ENCODE measurements at places on chromosomes 6 and 20.

- no peak for DNase-seq
These were observed 65.0 kb upstream of the IFNGR1 start for GRCh38 chr6:137283940-137284810.

DNA sequence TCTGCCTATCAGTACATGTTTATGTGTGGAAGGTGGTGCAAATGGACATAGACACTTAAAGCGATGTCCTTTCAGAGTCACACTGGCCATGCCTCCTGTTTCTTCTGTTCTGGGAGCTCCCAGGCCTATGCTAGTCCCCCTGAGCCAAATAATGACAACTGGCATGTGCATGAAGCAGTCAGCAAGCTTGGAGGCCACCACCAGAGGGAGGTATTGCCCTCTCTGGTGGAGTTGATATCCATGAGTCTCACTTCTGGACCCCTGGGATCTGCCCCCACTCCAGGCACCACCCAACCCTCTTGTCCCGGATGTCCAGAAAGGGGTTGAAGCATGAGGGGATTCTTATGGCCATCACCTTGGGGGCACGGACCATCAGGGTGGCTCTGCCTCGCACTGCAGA lies 172.2 kb downstream of the AIG1 start:
- DNase-seq, result no peak

- no peak for DNase-seq
These were observed 39.8 kb upstream of the MYL9 start for GRCh38 chr20:36501367-36502006.

- DNase-seq, result no peak
These were observed 38.2 kb upstream of the FRMD1 start for GRCh38 chr6:168116975-168117899.

- DNase-seq, result no peak
These were observed 88.4 kb upstream of the CEP85L start for GRCh38 chr6:118739696-118740353.

- DNase-seq, result no peak
These were observed 20.9 kb upstream of the MCM3 start for GRCh38 chr6:52305411-52305810.

- DNase-seq, result no peak
These were observed 2.2 kb downstream of the SRC start for GRCh38 chr20:37347891-37348791.

- DNase-seq, result no peak
These were observed 121.7 kb upstream of the NXT1 start for GRCh38 chr20:23228912-23229311.

DNA sequence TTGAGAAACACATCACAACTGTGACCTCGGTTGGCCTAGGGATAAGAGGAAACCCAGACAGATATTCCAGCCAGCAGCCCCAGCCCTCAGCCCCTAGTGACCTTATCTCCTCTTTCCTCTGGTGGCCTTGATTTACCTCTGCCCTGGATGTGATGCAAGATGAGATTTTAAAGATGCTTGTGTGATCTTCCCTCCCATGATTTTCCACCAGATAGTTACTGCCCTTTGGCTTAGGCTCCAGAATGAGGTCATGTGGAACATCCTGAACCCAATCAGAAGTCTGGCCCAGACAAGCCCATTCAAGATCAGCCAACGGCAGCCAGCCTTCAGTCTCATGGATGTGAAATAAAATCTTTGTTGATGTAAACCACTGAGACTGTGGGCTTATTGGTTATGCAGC lies 104.0 kb downstream of the BANF2 start:
- no peak for DNase-seq

DNA sequence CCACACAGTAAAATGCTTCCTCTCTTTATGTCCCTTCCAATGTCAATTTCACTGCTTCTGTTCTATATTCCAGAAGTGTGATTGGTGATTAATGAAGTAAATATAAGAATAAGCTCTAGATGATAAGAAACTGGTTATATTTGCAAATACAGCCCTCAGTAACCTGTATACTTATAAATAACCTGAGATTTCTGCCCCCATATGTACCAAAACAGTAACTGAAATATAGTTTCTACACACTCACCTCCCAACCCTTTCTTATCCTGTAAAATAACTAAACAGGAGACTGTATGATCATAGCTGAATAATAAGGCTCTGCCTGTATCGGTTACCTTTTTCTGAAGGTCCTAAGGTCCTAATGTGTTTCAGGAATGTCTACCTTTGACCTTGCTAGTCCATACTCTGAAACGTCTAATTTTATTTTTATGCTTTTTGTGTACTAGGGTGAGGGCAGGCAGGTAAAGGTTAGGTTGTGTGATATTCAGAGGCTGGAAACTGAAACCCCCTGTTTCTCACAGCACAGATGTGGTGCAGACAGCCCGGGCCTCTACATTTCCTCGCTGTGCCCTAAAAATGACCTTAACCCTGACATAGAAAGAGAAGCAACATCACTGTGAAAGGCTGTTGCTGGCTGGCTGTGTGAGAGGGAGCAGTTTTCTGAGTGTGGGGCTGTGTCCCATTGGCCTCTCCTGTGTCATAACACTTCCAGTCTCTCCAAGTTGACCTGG lies 378.8 kb downstream of the CENPW start:
- no peak for DNase-seq

DNA sequence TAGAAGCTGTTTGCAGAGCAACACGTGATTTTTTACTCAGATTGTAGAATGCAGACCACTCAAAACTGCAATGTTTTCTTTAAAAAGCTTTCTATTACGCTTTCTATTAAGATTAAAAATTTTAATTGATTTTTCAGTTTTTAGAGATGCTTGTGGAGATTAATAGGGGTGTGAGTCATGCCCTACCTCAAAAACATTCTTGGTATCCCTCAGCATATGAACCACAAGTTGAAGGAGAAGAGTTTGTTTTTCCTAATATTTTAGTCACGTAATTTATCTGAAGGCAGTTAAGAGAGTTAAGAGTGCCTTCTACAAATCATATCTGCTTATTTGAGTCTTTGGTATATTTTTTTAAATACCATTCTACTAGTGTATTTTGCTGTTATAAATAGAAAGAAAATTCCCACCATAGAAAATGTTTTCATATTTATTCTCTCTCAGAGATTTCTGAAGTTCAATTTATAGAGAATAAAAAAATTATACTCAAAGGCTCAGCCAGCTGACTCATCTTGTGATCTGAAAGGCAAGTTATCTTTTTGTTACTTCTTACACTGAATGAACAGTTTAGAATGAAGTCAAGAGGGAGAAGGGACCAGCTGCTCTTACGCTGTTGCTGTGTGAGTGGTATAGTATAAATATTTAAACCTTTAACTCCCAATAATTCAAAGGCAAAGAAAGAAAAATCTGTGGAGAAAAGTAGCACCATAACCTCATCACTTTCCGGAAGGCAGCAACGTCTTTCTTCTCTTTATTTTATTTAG lies 7.6 kb downstream of the RIPOR2 start:
- no peak for DNase-seq

GRCh38 chr20:61938839-61939690 lies 126.6 kb downstream of the TAF4 start:
- DNase-seq, result no peak

GRCh38 chr6:41161851-41162552 lies 914 bp downstream of the TREM2 start:
- DNase-seq, result no peak

- no peak for DNase-seq
These were observed 232.8 kb downstream of the THBS2 start for GRCh38 chr6:169020821-169021220.

GRCh38 chr6:4632421-4632820 lies 143.8 kb upstream of the CDYL start:
- no peak for DNase-seq

GRCh38 chr6:25484900-25485299 lies 167.1 kb upstream of the SCGN start:
- no peak for DNase-seq

DNA sequence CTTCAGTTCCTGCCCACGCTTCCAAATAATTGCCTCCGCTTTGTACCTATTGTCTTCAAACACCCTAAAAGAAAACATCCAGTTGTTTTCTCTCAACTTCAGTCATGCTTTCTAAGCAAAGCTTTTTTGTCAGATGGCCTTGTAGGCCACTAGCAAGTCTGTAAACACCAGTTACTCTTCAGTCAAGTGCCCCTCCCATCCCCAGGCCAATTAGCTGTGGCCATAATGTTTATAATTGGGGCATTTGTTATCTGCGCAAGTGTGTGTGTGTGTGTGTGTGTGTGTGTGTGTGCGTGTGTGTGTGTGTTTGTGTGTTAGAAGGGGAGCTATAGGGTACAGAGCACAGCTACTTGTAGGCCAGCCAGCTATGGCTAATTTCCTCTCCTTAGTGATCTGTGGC lies 272.4 kb upstream of the MARCKS start:
- DNase-seq, result peak; percentile 45

DNA sequence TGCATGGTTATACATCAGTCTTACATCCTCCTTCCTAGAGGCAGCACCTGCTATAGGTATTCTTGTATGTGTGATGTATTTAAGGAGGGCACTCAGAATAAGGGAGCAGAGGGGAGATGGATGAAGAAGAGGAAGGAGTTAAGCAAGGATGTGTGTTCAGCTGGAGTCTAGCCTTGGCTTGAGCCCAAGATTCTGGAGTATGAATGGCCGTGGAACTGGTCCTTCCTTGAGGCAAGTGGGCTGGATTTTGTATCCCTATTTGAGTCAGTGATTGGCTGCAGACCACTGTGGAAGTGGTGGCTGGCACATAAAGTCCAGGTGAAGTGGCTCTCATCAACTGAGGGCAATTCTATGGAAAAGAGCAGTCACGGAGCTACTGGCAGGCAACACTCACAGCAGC lies 112.0 kb upstream of the RNF24 start:
- no peak for DNase-seq

GRCh38 chr6:128513878-128514277 lies 6.5 kb downstream of the PTPRK start:
- no peak for DNase-seq

GRCh38 chr6:145087034-145087433 lies 648.3 kb downstream of the EPM2A start:
- DNase-seq, result no peak

DNA sequence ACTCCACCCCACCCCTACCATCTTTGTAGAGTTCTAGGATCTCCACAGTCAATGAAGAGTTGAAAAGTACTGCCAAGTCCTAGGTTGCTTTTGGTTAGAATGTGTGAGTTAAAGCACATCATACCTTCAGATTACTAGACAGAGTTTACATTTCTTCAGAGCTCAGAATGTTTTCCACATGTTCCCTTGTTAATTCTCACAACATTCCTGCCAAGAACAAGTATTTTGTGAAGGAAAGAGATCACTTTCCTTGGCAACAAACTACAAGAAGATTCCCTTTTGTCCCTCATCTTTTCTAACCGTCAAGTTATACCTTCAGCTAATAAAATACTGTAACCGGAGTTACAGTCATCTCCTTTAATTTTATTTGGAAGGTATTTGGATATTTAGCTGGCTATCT lies 266.8 kb downstream of the ZFAND3 start:
- DNase-seq, result no peak

- no peak for DNase-seq
These were observed 137.6 kb downstream of the UST start for GRCh38 chr6:148884461-148884860.

DNA sequence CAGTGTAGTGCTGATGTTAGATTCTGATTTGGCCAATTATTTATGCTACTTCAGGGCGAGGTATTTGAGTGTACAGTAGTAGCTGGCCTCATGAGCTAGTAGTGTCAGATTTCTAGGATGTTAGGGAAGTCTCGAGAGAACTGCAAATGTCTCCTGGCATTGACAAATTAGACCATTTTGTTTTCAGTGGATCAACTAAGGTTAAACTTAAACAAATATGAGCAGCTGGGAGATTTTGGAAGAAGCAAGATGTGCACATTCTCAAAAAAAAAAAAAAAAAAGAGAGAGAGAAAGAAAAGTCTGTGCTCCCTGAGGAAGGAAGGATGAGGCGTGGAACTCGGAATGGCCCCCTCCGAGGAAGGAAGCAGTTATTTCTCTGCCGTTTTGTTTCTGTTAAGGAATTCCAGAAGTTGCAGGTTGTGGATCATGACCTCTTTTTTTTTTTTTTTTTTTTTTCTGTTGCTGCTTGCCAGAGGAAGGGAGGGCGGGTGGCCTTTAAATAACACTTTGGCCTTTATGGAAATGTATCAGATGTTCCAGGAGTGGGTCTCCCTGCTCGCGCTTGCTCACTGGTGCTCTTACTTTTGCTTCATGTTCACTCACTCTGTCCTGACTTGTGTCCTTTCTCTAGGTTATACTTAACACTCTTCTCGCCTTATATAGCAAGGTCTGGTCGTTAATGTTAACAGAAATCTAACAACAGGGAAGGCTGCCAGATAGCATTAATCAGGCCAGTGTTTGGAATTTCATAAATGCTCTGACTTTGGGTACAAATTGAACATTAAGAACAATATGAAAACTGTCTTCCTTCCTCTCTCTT lies 124.4 kb downstream of the TCP11 start:
- no peak for DNase-seq

- DNase-seq, result no peak
These were observed 157.4 kb upstream of the LAMA2 start for GRCh38 chr6:128725271-128726233.

GRCh38 chr6:169989594-169989993 lies 238.2 kb downstream of the ERMARD start:
- DNase-seq, result no peak

- no peak for DNase-seq
These were observed 22.6 kb upstream of the IL20RA start for GRCh38 chr6:137067399-137067798.

DNA sequence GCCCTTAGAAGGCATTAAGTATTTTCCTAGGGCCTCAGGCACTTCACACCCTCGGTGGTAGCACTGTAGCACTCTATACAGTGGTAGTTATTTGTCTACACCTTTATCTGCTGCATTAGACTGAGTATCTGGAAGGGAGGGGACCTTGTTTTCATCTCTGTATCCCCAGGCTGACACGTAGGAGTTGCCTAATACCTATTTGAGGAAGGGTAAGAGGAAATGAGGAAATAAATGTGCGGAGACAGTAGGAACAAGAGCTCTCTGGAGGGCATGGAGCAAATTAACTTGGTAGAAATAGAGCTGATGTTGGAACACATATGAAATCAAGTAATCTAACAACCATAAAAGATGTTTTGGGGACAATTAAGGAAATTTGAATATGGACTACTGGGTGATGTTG lies 3.9 kb downstream of the CNPY3 start:
- no peak for DNase-seq

GRCh38 chr6:69026715-69027114 lies 391.6 kb downstream of the ADGRB3 start:
- no peak for DNase-seq

DNA sequence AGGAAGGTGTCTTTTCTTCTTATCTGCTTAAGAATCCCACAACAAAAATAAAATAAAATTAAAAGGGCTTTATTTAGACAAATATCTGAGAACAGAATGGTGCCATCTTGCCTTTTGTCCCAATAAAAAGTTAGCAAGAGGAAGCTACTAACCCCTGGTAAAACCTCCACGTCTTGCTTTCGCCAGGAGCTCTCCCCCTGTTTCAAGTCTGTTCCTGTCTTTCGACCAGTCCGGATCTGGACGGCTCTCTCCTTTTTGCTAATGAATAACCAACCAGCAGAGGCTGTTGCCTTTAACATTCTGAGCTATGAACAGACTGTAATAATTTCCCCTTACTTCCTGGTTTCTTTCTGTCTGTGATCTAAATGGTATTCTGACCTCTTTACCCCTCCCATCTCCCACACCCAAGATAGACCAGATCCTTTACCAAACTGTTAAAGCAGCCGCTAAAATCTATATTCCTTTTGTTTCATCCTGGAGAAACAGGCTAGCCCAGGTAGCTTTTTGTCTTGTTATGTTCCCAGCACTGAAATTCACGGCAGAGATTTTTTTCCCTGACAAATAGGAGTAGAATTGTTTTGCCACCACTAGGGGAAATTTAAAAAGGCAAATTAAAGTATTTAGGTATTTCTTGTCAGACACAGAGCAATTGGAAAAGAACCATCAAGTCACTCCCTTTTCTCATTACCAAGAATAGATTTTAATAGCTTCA lies at the start of gene FRK:
TSS of gene FRK (minus strand) at position 320 of the 712 bp plus-strand sequence. CDS start 580 bp downstream, outside the sequence.
- peak; percentile 5 for DNase-seq

- DNase-seq, result no peak
These were observed 15.6 kb upstream of the STX11 start for GRCh38 chr6:144134737-144135136.
